CD4-positive, CD25-positive, alpha-beta regulatory T cell (primary cell): ENCODE measurements at places on chromosomes 7 and 10. TPM values are rescaled to one million over a fixed set of nuclear protein-coding genes. Genes with fewer than 3 reads are reported as not detected.

DNA sequence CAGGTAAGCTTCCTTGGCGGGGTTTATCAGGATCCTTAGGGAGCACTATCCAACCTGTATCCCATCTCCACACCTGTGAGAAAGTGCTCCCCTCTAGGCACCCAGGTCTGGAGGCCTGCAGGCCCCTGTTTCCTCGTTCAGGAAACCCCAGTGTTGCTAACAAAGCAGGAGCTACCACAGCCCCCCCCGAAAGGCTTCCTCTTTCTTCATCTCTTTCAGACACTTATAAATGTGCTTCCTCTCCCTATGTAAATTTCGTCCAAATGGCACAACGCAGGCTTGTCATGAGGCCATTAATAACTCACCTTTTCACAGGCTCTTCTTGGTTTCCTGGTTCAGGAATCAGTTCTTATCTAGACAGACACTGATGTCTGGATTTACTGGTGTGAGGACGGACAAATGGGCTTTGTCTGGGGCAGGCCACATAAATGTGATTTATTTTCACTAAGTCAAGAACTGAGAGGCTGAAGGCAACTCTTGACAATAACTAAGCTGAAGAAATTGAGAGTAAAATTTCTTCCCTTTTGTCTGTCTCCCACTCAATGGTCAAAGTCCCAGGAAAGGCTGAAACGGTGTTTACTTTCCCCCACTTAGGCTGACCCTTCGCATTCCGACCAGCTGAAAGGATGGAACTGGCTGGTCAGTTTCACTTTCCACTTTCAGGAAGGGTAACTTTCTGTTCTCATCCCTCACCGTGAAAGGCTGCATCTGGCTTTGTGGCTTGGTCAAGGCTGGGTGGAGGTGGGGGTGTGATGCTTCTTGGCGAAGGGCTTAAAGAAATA is 46.8 kb downstream of the PIK3AP1 start:
- H3K4me3 ChIP-seq = no peak overlapping the region
- H3K36me3 ChIP-seq = no peaks in the 10 kb centered on the region
- no peak for DNase-seq
- H3K4me1 ChIP-seq = no peaks in the 10 kb centered on the region

- no peaks in the 10 kb centered on the region for H3K27me3 ChIP-seq
- H3K4me1 ChIP-seq = no peaks in the 10 kb centered on the region
- DNase-seq = no peak
- H3K27ac ChIP-seq = no peak overlapping the region
- H3K36me3 ChIP-seq = no peaks in the 10 kb centered on the region
- H3K4me3 ChIP-seq = no peak overlapping the region
These were observed 58.8 kb upstream of the GPR26 start for GRCh38 chr10:123607386-123607785.

Gene SDK1
- polyA plus RNA-seq = not detected

DNA sequence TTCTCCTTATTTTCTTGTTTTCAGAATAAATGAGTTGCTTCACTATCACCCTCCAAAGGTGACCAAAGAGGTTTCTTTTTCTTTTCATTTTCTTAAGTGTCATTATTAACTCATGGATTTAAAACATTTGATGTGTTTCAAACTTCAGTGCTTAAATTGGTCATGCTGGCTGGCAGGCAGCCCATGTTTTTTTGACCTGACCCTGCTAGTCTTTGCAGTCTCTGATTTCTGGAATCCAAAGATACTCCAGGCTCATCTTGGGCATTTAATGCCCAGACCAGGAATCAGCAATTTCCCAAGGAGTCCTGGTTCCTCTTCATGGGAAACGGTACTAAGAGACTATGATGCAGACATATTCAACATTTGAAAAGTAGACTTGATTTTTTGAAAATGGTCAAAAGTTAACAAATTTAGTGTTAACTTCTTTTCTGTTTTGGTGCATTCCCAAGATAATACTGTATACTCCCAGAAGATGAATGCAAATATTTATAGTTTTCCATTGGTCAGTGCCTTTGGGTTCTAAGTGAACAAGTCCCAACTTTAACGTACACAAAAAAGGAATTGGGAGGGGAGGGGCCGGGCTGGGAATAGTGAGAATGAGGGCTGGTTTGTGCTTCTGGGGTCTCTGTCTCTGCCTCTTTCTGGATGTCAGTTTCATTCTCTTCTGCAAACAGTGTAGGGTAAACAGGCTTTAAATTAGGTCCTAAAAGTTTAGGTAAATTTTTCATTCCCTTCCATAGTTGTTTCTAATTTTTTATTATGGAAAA is 19.8 kb downstream of the NUB1 start:
- no peak overlapping the region for H3K27ac ChIP-seq
- H3K27me3 ChIP-seq = no peaks in the 10 kb centered on the region
- no peaks in the 10 kb centered on the region for H3K4me1 ChIP-seq
- H3K36me3 ChIP-seq = peaks cover 53% of the 10 kb centered on the region
- no peak overlapping the region for H3K4me3 ChIP-seq
- no peak for DNase-seq

DNA sequence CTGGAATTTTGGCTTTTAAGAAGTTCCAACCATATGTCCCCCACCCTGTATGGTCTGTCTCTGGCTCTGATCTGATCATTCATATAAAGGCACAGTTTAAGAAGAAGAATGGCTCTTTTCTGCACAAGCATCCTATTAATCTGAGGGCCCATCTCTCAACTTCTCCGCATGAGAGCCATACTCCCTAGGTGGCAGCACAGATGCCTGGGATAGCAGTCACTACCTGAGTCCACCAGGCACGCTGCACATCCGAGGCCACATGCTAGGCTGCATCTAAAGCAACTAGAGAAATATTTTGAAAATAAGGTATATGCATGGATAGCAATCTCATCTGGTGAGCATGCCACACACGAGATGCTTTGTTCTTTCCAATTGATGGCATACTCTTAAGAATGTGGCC is 565.5 kb downstream of the PARD3 start:
- no peaks in the 10 kb centered on the region for H3K27me3 ChIP-seq
- no peaks in the 10 kb centered on the region for H3K4me1 ChIP-seq
- DNase-seq = no peak
- no peak overlapping the region for H3K4me3 ChIP-seq
- no peak overlapping the region for H3K27ac ChIP-seq

DNA sequence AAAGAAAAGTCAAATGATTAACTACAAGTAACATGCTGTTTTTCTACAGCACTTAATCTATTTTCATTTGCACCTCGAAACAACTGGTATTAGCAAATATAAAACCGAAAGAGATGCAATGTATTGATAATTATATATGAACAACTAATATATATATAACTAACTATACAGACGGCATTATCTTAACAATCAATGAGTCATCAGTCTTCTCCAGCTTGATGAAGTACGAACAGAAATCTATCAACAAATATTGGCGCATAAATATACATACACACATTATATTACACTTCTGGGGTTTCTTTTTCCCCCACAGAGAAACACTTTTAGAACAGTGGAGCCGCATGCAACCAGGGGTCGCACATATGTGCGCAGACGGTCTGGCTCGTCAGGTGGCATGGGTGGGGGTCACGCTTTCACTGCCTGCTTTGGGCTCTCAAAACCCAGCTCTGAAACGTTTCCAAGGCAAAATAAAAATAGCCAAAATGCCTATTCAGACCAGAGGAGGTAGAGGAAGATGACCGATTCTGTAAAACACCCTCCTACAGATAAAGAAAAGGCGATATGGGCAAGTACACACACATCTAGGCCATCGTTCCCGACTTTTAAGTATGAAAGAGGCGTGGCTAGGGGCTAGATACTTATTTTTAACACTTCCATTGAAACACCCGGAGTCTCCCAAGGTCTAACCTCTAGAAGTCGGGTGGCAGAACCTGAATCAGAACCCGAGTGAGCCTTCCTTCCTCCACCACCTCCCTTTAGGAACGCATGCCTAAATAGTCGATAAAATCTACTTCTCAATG is 1.7 kb downstream of the ARHGAP12 start:
- H3K4me1 ChIP-seq = peaks cover 52% of the 10 kb centered on the region
- H3K27ac ChIP-seq = peak overlapping the region; percentile 76
- peak overlapping the region; percentile 84 for H3K4me3 ChIP-seq
- no peaks in the 10 kb centered on the region for H3K36me3 ChIP-seq

Gene PRKAR2B
- polyA plus RNA-seq = 0.15 TPM

- no peaks in the 10 kb centered on the region for H3K4me1 ChIP-seq
- no peaks in the 10 kb centered on the region for H3K36me3 ChIP-seq
These were observed 17.0 kb downstream of the PKD1L1 start for GRCh38 chr7:47931005-47932004.

Gene TCAF2
- polyA plus RNA-seq = 12.7 TPM

GRCh38 chr10:91711885-91712680 is 79.2 kb upstream of the PPP1R3C start:
- no peak overlapping the region for H3K27ac ChIP-seq
- H3K36me3 ChIP-seq = no peaks in the 10 kb centered on the region
- H3K4me1 ChIP-seq = no peaks in the 10 kb centered on the region
- H3K27me3 ChIP-seq = peaks cover 14% of the 10 kb centered on the region

GRCh38 chr10:88127269-88127668 is 263.8 kb downstream of the PTEN start:
- DNase-seq = no peak
- H3K4me3 ChIP-seq = no peak overlapping the region
- H3K36me3 ChIP-seq = no peaks in the 10 kb centered on the region
- no peaks in the 10 kb centered on the region for H3K27me3 ChIP-seq
- H3K27ac ChIP-seq = no peak overlapping the region

DNA sequence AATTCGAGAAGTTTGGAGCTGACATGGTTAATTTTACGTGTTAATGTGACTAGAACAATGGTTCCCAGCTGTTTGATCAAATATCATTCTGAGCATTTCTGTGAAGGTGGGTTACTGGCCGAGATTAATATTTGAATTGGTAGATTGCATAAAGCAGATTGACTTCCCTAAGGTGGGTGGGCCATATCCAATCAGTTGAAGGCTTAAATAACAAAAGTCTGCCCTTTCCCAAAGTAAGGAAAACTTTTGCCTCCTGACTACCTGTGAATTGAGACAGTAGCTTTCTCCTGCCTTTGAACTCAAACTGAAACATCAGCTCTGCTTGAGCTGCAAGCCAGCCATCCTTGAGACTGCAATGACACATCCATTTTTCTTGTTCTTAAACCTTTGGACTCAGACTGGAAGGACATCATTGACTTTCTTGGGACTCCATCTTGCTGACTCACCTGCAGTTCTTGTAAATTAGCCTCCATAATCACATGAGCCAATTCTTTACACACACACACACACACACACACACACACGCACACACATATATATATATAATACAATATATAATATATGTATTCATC is 63.1 kb upstream of the LRRTM3 start:
- no peaks in the 10 kb centered on the region for H3K36me3 ChIP-seq
- no peaks in the 10 kb centered on the region for H3K27me3 ChIP-seq
- no peak overlapping the region for H3K4me3 ChIP-seq
- no peak for DNase-seq

DNA sequence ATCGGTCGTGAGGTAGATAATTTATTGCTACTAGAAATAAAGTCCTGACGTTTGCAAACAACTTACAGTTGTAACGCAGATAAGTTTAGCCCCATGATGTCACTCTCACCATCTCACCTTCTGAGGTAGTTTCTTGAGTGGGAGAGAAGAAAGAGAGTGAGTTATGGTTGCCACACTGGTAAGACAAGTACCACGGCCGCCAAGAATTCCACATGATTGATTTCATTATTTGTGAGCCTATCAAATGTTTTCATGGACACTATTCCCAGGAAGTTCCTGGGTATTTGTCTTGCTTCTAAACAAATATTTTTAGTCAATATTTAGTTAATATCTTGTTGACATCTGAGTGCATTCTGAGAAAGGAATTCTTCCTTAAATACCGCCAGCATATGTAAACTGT is 339.4 kb upstream of the KIAA1217 start:
- no peak overlapping the region for H3K4me3 ChIP-seq
- DNase-seq = no peak
- no peak overlapping the region for H3K27ac ChIP-seq
- H3K4me1 ChIP-seq = no peaks in the 10 kb centered on the region

DNA sequence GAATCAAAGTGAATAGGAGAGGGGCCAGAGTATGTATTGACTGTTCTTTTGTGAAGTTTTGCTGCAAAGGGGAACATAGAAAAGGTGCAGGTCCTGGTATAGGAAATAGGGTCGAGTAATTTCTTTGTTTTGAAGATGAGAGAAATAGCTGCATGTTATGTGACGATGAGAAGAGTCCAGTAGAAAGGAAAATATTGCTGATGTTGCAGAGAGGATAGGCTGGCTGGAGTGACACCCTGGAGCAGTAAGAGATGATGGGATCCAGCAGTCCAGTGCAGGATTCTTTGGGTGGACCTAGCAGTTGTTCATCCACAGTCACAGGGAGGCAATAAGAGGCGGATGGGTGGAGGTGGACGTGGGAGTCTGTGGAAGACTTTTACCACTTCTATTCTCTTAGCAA is 2.1 kb upstream of the BMS1 start:
- no peak for DNase-seq
- peaks cover 12% of the 10 kb centered on the region for H3K36me3 ChIP-seq
- H3K4me3 ChIP-seq = no peak overlapping the region
- no peak overlapping the region for H3K27ac ChIP-seq
- no peaks in the 10 kb centered on the region for H3K27me3 ChIP-seq
